ENCODE measurements at places on chromosomes 13 and 19.

DNA sequence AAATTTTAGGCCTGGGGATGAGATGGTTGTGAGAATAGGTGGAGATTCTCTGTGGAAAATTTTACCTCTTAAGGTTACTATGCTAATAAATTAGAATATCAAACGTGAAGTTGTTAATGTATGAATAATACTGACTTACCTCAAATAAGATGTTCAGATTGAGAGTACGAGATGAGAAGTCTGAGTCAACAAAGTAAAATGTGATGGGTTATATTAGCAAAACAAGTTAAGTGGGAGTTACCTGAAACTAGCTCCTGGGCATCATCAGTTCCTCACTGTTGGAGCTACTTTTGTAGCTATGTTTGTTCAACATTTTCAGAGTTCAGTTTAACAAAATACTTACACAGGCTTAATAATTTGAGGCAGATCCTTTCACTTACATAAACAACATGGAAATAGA is 108.6 kb downstream of the PIBF1 start:
- peak; percentile 34 for DNase-seq

DNA sequence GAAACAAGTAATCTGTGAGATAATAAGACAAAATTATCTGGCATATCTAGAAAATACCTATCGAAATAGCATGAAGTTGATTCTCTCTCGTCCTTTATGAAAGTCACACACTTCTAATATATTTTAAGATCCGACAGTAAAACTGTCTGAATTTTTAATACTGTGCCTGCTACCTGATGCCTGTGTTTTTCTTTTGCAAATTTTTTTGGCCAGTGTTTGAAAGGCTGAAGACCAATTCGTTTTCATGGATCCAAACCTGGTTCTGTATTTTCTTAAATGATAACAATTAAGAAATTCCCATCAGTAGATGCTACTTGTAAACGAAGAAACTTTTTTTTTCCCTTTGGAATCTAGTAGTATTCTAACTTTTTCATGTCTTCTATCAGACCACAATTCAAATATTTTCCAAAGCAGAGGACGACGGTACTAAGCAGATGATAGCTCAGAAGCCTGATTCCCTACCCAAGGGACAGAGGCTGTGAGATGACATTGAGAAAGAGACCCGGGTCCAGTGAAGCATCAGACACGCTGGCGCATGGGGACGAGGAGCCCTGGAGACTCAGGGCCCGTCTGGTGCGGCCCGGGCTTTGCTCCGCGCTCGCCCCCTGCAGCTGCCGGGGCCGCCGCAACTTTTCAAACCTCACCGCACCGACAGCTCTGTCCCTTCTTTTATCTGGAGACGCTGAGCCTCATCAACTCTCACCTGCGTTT is 49.5 kb upstream of the PABPC3 start:
- DNase-seq, result no peak

DNA sequence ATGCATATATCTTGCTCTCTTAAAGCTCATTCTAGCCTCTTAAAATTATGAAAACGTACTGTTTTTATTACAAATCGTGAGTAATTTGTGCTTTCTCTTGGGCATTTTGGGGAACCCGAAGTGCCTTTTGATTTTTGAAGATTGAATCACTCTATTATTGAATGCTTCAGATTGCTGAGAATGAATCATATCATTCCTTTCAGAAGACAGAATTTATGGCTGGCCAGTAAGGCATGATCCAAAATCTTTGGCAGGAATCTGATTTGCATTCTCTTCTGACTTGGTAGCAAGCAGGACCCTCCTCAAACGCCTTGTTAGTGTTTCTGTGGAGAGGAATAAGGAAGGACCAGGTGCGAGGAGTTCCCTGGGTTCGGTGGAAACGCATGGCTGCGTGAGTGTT is 49.5 kb downstream of the STARD13 start:
- peak; percentile 77 for DNase-seq

DNA sequence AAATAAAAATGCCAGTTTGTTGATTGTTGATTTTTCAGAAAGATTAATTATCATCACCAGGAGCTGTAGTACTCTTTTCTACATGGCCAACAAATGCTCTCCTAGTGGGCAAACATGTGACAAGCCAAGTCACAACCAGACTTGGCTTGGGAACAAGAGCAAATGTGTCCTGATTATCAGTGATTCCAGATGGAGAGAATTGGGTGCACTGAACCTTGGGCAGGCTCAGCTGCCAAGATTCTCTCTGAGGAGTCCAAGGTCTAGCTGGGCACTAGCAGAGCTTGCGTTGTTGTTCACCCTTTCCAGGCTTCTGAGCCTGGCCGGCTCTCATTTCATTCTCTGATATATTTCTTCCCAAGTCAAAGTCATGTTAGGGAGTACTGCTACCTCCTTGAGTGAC is 27.3 kb upstream of the GPI start:
- DNase-seq, result no peak

DNA sequence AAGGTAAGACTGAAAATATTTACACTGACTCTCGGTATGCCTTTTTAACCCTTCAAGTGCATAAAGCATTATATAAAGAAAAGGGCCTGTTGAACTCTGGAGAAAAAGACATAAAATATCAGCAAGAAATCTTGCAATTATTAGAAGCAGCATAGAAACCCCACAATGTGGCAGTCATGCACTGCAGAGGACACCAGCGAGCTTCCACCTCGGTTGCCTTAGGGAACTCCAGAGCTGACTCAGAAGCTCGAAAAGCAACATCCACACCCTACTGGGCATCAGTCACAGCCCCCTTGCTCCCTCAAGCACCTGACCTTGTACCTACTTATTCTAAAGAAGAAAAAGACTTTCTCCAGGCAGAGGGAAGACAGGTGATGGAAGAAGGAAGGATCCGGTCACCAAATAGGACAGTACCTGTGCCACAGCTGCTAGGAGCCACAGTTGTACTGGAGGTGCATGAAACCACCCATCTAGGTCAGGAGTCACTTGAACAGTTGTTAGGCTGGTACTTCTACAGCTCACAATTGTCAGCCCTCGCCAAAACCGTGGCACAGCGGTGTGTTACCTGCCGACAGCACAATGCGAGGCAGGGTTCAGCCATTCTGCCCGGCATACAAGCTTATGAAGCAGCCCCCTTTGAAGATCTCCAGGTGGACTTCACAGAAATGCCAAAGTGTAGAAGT is 2.9 kb downstream of the ZNF816 start:
- peak; percentile 52 for DNase-seq

DNA sequence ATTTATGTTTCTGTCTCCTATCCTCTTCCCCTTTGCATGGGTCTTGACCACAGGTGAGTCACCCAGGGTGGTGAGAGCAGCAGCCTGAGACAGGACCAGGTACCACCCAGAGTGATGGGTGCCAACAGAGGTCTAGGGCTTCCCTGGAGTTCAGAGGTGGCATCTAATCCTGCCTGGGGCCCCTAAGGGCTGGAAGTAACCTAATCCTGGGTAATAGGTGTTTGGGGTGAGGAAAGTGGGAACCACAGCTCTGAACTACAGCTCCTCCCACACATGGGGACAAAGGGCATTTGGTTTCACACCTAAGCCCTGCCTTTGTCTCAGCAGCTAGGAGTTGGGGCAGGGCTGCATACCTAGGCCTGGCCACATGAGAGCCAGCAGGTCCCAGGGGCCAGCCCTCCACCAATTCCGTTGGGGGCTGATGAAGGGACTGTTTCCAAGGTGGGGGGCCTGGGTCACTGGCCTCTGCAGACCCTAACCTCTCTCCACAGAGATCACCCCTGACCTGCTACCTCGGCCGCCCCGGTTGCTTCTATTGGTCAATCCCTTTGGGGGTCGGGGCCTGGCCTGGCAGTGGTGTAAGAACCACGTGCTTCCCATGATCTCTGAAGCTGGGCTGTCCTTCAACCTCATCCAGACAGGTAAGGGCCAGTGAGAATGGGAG is 8.0 kb downstream of the SPHK2 start:
- DNase-seq, result no peak

DNA sequence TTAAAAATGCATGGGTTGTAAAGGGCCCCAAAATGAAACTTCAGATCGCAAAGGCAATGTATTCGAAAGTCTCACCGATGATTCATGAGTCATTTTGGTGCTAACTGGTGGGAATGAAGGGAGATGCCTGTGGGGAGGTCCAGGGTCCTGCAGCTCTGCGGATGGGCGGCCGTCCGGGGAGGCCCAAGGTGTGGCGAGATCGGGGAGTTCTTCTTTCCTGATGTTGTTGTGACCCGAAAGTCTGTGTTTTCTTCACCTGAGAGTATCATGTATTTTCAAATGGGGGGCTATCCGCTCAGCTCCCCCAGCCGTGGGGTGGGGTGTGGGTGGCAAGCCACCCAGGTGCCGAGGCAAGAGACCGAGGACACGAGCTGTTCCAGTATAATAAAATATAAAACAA is 36.5 kb downstream of the TFDP1 start:
- no peak for DNase-seq

DNA sequence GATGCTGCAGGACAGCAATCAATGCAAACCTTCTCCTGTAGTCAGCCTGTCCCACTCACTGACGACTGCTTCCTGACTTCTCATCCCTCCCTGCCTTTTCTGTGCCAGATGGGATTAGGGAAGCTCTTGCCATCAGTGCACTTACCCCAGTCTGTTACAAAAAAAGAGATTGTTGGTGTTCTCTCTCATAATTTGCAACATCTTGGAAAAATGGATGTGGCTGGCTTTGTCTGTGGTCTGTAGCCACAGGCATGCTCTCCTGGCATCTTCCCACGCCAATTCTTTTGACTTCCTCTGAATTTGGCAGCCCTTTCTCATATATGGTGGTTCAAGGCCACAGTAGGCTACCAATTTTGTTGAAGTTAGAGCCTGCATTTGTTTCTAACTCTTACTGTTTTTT is 11.6 kb upstream of the HTR2A start:
- DNase-seq, result no peak

- no peak for DNase-seq
Observed at GRCh38 chr13:25982907-25983306, 68.9 kb downstream of the SHISA2 start.

DNA sequence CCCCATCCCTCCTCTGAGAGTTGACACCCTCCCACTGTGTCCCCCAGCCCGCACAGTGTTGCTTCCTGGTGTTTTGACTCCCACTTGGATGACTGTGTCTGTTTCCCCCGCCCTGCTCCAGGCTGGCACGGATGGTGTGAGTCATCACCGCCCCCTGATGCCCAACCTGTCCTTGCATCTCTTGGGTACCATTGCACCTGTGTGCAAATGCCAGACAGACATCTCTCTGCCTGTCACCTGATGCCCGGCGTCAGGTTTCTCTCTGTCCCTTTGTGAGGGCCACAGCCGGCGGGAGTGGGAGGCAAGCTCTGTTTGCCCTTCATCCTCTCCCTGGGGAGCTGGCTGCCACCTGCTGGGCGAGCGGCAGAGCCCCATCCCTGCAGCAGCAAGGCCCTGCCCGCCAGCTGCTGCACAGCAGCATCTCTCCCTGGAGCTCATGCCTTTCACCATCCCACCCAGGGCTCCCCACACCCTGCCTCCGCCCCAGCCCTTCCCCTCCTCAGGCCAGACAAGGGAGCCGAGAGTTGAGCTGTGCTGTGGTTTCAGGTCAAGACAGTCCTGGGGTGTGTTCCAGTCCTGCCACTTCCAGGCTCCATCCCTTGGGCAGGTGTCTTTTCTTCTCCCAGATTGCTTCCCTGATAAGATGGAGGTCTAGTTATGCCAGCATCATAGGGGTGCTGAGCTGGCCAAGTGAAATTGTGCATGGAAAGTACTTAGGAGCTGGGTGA is 29.7 kb downstream of the NKPD1 start:
- DNase-seq, result no peak
